ENCODE measurements at places on chromosomes 6 and 20. TPM values are rescaled to one million over a fixed set of nuclear protein-coding genes. Genes with fewer than 3 reads are reported as not detected.

The OPN5 gene
- not detected for total RNA-seq

The WFDC5 gene
- total RNA-seq = 0.63 TPM

- DNase-seq = no peak
Observed at GRCh38 chr6:111720931-111721496, 115.3 kb upstream of the TRAF3IP2 start.

- DNase-seq = no peak
Observed at GRCh38 chr20:51401496-51401895, 141.0 kb downstream of the NFATC2 start.

DNA sequence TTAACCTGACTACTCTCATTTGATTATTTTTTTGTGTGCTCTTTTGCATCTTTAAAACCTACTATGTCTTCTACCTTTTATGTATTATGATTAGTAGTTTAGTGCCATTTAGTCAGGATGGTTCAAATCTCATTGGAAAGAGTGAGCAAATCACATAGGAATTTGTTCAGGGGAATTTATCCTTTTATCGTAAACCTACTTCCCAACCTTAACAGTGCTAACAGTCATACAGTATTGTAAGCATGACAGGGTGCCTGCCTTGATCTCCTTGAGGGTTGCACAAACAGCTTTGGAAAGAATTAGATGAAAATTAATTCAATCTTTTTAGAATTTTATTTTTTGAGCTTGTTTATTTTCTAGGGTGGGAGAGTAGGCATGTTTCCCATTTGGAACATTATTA lies 18.3 kb downstream of the RNF8 start:
- no peak for DNase-seq

The CD109 gene
- 13.6 TPM for total RNA-seq

DNA sequence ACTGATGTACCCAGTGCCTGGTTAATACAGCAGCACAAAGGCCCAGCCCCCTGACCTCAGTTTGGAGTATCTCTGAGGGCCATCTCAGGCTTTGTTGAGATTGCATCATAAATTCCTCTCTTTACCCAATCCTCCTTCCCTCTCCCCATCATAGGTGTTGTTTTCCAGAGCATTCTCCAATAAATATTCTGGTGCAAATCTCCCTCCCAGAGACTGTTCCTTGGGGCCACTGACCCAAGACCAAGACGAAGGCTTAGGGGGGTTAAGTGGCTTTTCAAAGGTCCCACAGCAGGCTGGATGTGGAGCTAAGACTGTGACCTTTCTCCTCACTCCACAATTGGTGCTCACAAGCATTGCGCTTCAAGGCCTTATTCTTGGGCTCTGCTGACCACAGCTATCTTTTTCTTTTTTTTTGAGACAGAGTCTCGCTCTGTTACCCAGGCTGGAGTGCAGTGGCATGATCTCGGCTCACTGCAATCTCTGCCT lies 72.4 kb upstream of the ZMYND8 start:
- no peak for DNase-seq

Measured in activated CD4-positive, alpha-beta memory T cell treated with anti-CD3 and anti-CD28 coated beads, Interleukin-2, amount 10 ng/mL, durations not matched to agents 7 days and 5 days (primary cell).